Activated naive CD8-positive, alpha-beta T cell treated with anti-CD3 and anti-CD28 coated beads for 36 hours (primary cell): ENCODE measurements at places on chromosomes 1 and 21. TPM values are rescaled to one million over a fixed set of nuclear protein-coding genes. Genes with fewer than 3 reads are reported as not detected.

SORT1 gene
- 6.6 TPM for total RNA-seq

CR1 gene
- not detected for total RNA-seq

DNA sequence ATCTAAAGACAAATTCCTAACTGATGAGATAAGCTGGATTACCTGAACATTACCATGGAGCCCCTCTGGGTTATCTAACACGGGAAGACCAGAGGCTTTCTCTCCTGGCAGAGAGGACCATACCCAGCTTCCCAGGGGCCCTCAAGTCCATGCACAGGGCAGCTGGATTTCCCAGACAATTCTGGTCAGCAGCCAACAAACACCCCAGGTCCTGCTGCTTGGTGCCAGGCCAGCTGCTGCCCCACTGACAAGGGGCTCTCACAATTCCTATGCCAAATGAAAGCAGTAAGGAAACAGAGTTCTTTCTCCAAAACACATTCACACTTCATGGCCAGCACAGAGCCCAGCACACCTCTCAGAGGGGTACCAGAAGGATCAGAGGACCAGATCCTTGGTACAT is 114.2 kb downstream of the HLCS start:
- H3K4me3 ChIP-seq, result no peak overlapping the region
- no peak for DNase-seq
- H3K4me1 ChIP-seq, result peaks cover 12% of the 10 kb centered on the region
- H3K27me3 ChIP-seq, result no peaks in the 10 kb centered on the region

- DNase-seq, result no peak
- H3K36me3 ChIP-seq, result no peaks in the 10 kb centered on the region
- H3K27me3 ChIP-seq, result no peaks in the 10 kb centered on the region
- no peak overlapping the region for H3K27ac ChIP-seq
Measured at GRCh38 chr1:80987106-80987505, 813.6 kb upstream of the ADGRL2 start.

DNA sequence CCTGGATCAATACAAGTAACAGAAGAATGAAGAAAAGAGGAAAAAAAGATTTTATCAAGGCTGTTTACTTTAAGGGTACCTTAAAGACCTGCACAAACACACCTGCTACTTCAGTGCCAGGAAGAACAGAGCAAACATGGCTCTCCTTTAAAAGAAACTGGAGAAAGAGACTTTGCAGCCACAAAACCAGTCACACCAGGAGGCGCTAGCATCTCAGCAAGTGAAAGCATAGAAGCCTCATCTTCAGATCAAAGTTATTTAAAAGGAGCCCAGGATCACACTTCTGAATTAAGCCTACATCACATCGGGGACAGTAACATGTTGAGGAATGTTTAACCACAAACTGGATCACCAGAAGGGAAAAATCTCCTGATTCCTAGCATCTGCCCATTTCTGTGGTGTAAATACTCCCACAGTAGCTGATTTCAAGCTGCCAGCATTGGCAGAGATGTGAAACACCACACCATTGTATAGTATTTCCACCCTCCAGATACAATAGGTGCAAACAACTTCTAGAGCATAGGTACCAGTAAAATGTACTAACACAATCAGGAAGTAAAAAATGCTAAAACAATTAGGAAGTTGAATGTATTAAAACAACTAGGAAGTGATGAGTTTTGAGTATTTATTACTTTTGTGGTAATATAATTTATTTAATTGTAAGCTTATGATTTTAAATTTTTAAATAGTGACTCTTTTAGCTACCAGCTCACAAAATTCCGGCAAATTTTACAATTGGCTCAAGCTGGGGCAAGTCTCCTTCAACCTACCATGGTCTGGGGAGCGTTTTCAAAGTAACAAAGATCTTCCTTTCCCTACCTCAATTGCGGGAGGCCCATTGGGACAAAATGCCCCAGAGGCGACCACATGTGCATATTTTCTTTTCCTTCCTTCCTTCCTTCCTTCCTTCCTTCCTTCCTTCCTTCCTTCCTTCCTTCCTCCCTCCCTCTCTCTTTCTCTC is 105.3 kb upstream of the CLDN14 start:
- no peaks in the 10 kb centered on the region for H3K36me3 ChIP-seq
- DNase-seq, result no peak
- H3K4me3 ChIP-seq, result peak overlapping the region; percentile 7
- H3K27me3 ChIP-seq, result no peaks in the 10 kb centered on the region
- peaks cover 8% of the 10 kb centered on the region for H3K4me1 ChIP-seq
- H3K27ac ChIP-seq, result no peak overlapping the region

GRCh38 chr1:109883248-109883955 is 27.2 kb upstream of the CSF1 start:
- no peaks in the 10 kb centered on the region for H3K27me3 ChIP-seq
- H3K36me3 ChIP-seq, result no peaks in the 10 kb centered on the region
- H3K4me1 ChIP-seq, result no peaks in the 10 kb centered on the region
- no peak overlapping the region for H3K27ac ChIP-seq
- no peak overlapping the region for H3K4me3 ChIP-seq
- no peak for DNase-seq

DNA sequence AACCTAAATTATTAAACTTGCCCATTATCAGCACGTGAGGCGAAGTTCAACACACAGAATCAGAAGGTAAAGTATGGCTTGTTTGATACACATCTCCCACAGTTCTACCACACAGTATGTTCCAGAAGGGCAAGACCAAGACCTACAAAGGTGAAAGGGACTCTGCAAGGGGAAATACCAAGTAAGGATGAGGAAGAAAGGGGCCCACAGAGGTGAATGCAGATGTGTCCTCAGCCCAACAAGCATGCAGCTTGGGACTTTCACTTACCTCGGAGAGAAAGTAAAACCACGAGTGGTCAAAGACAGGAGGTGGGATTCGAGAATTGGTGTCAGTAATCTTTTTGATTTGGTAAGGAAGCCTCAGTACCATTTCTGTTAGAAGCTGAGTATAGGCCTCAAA is 85.8 kb downstream of the UBR4 start:
- peaks cover 21% of the 10 kb centered on the region for H3K4me1 ChIP-seq

- no peak overlapping the region for H3K4me3 ChIP-seq
- no peak for DNase-seq
- no peaks in the 10 kb centered on the region for H3K36me3 ChIP-seq
- H3K27me3 ChIP-seq, result no peaks in the 10 kb centered on the region
- no peaks in the 10 kb centered on the region for H3K4me1 ChIP-seq
- no peak overlapping the region for H3K27ac ChIP-seq
Measured at GRCh38 chr1:102896771-102897170, 211.6 kb downstream of the COL11A1 start.
